H1 (cell line): ENCODE measurements at places on chromosomes 5 and 9. TPM values are rescaled to one million over a fixed set of nuclear protein-coding genes. Genes with fewer than 3 reads are reported as not detected.

SOX30 gene
- not detected in 2 replicates for total RNA-seq

DNA sequence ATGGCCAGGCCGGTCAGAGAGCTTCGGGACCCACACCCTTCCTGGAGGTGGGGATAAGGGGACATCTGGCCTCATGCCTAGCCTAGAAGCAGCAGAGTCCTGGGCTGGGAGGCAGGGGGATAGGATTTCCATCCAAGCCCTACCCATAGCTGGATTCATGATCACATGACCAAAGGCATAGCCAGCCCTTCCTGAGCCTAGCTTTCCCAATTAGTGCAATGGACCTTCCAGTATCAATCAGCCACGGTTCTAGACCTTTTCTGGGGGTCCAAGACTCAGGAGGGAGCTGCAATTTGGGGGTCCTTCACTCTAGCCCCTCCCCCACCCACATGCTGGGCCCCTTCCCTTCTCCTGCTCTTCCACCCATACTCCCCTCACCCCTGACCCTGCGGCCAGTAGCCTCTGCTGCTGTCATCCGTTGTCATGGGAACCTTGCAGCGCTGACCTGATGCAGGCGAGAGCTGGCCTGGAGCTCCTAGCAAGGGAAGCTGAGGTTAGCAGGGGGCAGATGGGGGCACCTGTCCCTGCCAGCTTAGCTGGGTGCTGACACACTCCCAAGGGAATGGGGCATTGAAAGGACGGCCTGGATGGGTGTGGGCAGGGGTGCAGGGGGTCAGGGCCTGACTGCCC, 44.6 kb downstream of the CXXC5 start:
- no peaks in the 10 kb centered on the region for H3K27me3 ChIP-seq
- H3K4me3 ChIP-seq, result no peak overlapping the region
- no peak overlapping the region for H3K27ac ChIP-seq
- no peaks in the 10 kb centered on the region for H3K36me3 ChIP-seq
- DNase-seq, result no peak

- DNase-seq, result no peak
- no peak overlapping the region for H3K4me3 ChIP-seq
- H3K36me3 ChIP-seq, result no peaks in the 10 kb centered on the region
- H3K4me1 ChIP-seq, result no peaks in the 10 kb centered on the region
- H3K27me3 ChIP-seq, result no peaks in the 10 kb centered on the region
Measured at GRCh38 chr5:55072666-55073065, 29.8 kb upstream of the GZMA start.

PRDM9 gene
- not detected in 2 replicates for total RNA-seq

GRM6 gene
- total RNA-seq, result not detected in 2 replicates

DNA sequence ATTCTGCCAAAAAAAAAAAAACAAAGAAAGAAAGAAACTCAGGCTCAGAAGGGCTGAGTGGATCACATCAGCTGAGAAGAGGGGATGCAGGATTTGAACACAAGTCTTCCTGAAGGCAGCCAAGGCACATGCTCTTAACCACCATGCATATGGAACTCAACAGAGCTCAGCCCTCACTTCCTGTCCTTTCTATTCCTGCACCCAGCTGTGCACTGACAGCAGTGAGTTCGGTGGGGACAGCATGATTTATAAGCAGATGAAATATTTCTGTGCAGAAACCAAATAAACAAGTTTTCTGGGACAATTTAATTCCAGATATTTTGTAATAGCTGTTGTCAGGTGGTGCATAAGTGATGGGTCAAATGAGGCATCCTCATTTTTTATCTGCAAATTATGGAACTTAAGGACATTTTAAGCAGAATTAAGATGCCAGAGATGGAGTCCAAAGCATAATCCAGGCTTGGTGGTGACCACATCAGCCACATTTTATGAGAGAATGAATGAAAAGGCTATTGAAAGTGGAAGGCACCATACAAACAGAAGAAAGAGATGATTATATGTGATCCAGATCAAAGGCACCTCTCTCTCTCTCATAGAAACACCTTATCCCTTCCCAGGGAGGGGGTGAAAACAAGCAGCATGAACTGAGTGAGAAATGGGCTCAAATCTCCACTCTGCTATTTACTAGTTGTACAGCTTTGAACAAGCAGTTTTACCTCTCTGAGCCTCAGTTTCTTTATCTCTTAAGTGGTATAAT, 303.6 kb upstream of the MSX2 start:
- H3K36me3 ChIP-seq, result no peaks in the 10 kb centered on the region
- DNase-seq, result no peak
- H3K4me3 ChIP-seq, result no peak overlapping the region
- no peaks in the 10 kb centered on the region for H3K4me1 ChIP-seq
- H3K27me3 ChIP-seq, result no peaks in the 10 kb centered on the region

ZDHHC11 gene
- 16.6 and 19.8 TPM in 2 replicates for total RNA-seq

DNA sequence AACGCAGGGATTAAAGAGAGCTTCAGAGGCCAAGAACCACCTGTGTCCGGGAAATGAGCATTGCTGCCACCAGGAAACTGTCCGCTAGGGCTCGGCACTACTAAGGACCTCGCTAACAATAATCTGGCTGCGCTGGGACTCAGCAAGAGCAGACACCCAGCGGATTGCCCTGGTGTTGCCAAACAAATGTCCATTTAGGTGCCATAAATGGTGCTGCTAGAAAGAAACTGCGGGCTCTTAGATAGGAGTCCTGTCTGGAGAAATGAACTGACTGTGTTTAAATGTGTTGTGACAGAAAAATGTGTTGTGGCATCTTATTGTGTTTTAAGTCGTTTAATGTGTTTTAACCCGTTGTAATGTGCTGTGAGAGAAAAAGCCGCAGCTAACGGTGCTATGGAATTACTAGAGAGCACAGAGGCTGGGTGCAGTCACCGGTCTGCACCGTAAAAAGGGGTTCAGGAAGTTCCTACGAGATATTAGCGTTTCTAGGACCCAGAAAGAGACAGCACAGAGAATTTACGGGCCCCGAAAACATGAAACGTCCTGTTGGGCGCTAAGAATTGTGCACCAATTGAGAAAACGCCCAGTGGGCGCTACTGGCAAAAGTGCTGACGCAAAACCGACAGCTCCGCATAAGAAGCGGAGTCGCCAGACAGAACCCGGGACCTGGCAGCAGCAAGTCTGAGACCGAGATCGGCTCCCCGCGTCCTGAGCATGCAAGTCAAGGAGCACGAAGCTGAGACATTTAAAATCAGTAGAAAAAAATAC, 90.6 kb downstream of the ANXA2R start:
- no peak for DNase-seq
- H3K4me1 ChIP-seq, result no peaks in the 10 kb centered on the region
